ENCODE measurements at places on chromosomes 3 and 15. TPM values are rescaled to one million over a fixed set of nuclear protein-coding genes. Genes with fewer than 3 reads are reported as not detected.

RBPMS2 gene
- not detected for total RNA-seq

CD47 gene
- 61.4 TPM for total RNA-seq

SLC7A14 gene
- 2.0 TPM for total RNA-seq

VGLL3 gene
- total RNA-seq: 1.6 TPM

CDHR4 gene
- total RNA-seq: not detected

PLXNB1 gene
- total RNA-seq: 32.2 TPM

GOLGA6C gene
- total RNA-seq: not detected

MYL3 gene
- not detected for total RNA-seq

LCMT2 gene
- total RNA-seq: 7.3 TPM

P2RY14 gene
- total RNA-seq: not detected

BCHE gene
- 3.8 TPM for total RNA-seq

HRH1 gene
- 16.7 TPM for total RNA-seq

GOLGA6L7 gene
- total RNA-seq: not detected

Data from vein endothelial cell (primary cell).